NCI-H2171 (cell line): ENCODE measurements at places on chromosomes 7 and 10.

- no peak for DNase-seq
Measured at GRCh38 chr10:31011017-31011664, 20.5 kb downstream of the ZNF438 start.

DNA sequence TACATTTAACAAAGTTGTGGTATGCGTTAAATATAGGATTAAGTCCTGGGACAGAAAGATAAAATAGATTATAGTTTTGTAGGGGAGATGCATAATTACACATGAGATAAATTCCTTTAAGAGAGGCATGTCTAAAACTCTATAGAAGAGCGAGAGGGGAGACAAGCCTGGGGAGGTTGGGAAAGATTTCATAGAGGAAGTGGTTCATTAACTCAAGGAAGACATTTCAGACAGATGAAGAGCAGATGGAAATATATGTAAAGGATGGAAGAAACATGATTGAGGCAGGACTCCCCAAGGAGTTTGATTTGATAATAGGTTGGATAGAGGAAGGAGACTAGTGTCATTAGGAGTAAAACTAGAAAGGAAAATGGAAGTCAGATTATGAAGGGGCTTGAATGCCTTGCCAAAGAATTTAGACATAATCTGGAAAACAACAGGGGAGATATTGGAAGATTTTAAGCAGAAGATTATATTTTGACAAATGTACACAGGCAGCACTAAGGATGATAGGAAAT lies 96.1 kb downstream of the PHTF2 start:
- DNase-seq, result no peak

DNA sequence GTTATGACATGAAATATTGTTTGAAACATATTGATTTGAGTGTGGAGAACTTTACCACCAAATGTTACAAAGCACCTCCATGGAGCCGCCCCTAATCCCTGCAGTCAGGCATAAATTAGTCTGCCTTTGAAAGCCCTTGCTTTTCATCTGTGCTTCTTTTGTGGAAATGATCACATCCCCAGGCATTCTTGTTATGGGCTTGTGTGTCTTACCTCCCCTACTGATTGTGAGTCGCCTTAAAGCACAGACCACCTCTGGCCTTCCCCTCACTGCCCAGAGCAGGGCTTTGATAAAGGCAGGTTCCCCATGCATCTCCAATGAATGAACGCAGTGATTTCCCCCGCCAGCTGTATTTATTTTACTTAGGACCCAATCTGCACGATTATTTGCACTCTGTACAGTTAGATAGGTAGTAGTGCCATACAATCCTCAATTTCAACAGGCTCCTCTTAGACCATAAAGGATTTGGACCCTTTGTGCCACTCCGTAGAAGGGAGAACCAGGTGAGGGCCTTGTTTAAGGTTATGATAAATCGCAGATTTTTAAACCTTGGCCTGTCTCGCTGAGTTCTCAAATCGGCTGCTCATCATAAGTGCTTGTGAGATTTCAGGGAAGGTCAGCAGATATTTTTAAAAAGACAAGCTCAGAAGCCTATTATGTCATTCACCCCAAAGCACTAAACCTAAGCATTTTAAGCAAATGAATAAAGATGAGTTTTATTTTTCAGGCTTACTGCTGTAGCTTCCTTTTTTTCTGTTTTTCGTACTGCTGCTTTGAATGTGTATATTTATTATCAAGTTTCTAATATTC lies 107.8 kb downstream of the CUBN start:
- no peak for DNase-seq

- no peak for DNase-seq
Measured at GRCh38 chr7:106959753-106960152, 84.8 kb upstream of the PRKAR2B start.

GRCh38 chr10:80144067-80144695 lies 11.7 kb downstream of the PLAC9 start:
- peak; percentile 66 for DNase-seq

DNA sequence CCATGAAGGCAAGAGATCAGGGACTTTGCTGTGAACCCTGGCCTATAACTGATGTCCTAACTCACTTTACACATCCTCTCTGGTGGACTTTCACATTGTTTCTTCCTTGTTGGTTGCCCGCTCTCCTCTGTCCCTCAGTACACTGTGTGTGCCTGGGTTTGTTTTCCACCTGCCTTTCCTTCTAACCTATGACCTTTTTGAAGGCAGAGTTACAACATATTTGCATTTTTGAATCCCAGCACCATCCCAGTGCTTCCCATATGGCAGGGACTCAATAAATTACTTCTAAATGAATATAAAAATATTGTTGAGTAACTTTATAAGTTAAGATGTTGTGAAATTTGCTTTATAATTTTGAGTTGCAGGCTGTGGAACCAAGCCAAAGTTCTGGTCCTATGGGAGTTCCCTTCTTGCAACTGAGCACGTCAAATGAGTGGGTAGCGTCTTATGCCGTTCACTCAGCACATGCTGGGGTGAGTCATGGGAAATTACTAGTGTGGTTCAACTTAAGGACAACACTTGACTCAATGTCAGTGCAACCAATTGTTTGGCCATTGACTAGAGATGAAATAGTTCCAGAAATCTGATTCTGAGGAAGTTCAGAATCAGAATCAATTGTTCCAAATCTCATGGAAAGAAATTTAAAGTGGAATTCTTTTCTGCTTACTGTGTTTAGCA lies 250.9 kb downstream of the TWIST1 start:
- no peak for DNase-seq

DNA sequence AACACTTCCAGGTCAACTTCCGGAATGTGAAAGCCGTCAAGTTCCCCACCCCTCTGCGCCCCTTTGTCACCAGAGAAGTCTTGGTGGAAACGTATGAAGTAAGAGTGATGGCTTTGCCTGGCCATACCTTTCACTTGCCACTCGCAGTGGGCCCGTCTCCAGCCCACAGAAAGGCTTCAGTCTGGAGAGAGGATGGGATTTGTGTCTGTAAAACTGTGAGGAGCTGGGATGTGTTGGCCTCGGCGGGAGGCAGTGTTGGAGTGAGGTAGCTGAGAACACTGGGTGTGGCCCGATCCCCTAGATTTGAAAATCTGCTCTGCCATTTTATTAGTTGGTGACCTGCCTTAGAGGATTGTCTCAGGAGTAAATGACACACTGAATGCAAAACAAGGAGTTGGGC lies 6.4 kb downstream of the ADCK2 start:
- no peak for DNase-seq

DNA sequence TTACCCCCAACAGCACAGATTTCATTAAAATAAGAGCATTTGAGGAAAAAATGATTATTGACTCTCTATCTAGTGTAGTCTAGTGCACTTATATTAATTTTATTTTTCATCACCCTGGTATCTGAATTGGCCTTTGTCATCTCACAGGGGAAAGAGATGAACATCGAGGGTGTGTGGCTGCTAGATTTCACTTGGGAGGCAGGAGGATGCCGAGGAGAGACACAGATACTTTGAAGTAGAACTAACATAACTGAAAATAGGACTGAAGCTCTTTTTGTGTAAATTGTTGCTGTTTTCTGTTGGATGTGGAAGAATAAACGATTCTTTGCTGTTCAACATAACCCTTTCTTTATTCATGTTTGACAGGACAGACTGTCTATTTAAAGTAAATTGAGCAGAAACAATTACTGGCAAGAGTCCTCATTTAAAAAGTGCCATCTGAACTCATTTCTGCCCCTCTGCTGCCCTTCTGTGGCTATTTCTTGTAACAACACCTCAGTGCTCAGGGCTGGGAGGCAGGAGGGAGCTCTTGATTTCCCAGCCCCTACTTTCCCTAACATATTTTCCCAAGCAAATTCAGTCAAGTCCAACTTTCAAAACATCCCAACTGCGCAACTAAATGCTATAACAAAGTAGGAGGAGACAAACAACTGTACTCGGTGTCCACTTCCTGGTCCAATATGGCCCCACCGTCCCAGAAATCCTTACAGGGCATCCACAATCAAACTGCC lies 15.6 kb downstream of the LYZL1 start:
- DNase-seq, result peak; percentile 26

- DNase-seq, result no peak
Measured at GRCh38 chr10:104293011-104293410, 24.0 kb downstream of the GSTO2 start.

DNA sequence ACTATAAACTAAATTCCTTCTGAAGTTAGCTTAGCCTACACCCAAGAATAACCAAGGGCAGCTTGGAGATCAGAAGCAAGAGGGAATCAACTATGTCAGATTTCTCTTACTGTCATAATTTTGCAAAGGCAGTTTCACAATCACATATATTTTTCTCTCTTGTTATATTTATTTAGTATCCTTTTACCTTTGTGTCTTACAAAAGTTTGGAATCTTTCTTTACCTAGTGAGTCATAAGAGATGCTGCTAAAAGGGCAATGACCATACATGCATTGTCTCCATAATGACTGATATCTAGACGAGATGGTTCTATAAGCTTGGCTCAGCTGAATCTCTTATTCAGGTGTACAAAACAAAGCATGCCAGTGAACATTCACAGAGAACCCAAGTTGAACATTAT lies 61.1 kb downstream of the PPP1R17 start:
- DNase-seq, result no peak

- DNase-seq, result no peak
Measured at GRCh38 chr7:121960678-121961077, 87.7 kb downstream of the PTPRZ1 start.

DNA sequence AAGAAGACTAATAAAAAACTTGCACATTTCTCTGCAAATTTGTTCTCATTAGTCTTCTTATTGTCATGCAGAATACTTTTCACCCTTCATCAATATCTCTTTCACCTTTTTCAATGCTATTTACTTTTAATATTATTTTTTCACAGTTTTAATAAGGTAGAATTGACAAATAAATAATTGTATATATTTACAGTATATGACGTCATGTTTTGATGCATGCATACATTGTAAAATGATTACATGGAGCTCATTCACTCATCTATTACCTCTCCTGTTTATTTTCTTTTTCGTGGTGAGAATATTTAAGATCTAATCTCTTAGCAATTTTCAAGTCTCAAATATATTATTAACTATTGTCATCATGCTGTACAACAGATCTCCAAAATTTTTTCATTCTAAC lies 658.2 kb upstream of the MKI67 start:
- DNase-seq, result no peak

GRCh38 chr10:79393221-79393923 lies 46.1 kb downstream of the PPIF start:
- DNase-seq, result no peak

DNA sequence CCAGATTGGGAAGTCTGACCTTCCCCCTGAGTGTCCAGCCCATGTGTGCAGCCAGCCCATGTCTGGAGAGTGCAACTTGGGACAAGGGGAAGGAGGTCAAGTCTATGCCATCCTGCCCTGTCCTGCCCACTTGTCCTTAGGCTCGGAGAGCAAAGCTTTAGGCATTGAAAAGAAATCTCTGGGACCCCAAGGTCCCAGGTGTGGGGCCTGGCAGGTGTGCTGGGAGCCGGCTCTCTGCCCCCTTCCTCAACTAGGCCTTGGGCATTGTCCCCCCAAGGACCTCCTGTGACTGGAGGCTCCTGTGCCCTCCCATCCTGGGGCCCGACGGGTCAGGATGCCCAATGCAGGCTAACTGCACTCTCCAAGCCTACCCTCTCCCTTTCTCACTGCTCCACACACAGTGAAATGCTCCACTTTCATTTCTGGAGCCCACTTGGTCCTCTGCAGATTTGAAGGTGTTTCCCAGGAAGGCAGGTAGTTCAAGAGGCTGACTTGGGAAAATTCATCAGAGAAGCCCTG lies 124.7 kb downstream of the PTPN20 start:
- no peak for DNase-seq

GRCh38 chr7:38903057-38903456 lies 5.9 kb downstream of the VPS41 start:
- DNase-seq, result no peak
